T-helper 22 cell (primary cell): ENCODE measurements at places on chromosomes 6 and 20.

- no peak for DNase-seq
These were observed 3.3 kb upstream of the AARS2 start for GRCh38 chr6:44316481-44316880.

DNA sequence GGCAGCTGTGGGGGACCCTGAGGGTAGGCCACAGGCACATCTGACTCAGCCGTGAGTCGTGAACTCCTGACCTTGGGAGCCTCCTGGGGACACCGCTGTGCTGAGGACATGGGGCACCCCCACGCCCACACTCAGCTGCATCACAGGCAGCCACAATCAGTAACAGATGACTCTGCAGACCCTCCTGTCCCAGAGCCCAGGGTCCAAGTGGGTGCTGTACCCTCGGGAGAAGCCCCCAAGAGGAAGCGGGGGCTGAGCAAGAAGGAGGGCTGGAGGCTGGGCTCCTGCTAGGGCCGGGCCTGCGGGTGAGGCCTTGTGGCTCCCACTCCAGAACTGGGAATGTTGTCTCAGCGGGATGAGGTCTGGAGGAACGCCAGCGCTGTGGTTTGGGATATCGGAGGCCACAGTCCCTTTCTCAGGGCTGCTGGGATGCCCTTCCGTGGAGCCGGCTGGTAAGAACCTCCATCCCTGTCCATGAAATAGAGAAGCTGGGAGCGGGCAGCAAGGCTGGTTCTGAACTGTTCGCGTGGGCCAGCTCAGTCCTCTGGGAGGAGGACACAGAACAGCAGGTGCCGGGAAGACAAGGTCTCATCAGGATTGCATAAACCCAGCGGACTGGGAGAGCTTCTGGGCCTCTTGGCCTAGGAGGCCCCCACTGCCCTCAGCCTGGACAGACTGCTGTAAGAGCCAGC lies 3.1 kb upstream of the LAMA5 start:
- DNase-seq: no peak

DNA sequence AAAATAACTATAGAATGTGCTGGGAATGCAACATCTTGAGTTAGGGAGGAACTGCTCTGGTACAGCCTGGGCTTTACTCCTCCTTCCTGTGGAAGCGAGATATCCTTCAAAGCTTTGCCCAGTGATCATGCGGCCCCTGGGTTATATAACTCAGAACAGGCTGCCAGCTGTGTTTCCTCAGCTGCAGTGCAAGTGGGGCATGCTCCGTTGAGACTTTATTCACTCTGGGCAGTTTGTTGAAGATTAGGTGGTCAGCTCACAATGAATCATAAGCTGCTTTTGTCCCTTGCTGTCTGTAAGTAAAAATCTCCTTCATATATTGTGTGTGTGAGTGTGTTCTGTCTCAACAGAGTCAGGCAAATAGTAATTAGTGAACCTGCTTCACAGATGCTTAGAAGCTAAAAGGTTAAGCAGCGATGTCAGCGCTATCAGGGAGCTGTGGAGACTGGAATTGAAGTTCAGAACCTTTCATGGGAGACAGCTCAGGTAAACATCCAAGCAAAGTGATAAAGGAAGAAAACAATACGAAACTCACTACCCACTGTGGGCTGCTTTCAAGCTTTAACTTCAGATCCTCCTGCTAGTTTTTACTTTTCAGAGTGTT lies 688.4 kb downstream of the HTR1B start:
- no peak for DNase-seq

- DNase-seq: no peak
These were observed 34.0 kb downstream of the EYA2 start for GRCh38 chr20:46928580-46929132.

GRCh38 chr6:3157131-3157933 lies at the start of gene TUBB2A:
TSS of gene TUBB2A (minus strand) at chr6:3157544. CDS start at chr6:3157463, 81 bp downstream.
- DNase-seq: peak; percentile 78
